ENCODE measurements at places on chromosomes 1 and 21.
A peak's percentile ranks its signal among the peaks of the same experiment; 100 is the strongest.

DNA sequence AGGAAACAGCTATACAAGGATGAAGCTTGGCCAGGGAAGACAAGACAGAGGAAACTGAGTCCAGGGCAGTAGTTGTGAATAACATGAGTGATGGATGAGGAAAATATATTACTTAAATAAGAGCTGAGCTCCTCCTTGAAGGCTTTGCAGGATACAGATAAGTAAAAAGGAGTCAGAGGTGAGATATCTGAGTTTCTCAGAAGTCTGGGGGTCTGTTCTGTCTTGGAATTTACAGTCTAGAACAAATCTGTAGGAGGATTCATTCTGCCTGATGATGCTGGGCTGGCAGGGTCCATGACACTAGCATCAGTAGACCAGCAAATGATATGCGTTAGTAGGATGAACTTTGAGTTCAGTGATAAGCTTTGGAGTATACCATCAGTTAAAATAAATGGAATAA lies 266.1 kb upstream of the POGK start:
- no peak for DNase-seq

DNA sequence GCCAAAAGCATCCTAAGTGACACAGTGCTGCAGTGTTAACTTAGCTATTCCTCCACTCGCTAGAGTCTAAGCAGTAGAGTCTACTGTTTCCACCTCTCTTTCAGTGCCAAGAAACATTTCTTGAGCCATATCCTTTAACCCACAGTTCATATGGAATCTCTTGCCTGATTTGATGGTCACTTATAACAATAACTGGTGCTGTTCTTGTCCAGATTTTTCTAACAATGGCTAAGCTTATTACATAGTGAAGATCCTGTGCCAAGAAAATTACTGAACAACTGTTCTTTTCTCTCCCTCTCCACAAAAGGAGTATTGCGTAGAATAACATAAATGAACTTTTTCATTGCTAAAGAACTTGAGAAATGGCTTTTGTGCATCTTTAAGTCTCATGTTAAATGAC lies 121.3 kb downstream of the CDC7 start:
- peak; percentile 60 for DNase-seq

DNA sequence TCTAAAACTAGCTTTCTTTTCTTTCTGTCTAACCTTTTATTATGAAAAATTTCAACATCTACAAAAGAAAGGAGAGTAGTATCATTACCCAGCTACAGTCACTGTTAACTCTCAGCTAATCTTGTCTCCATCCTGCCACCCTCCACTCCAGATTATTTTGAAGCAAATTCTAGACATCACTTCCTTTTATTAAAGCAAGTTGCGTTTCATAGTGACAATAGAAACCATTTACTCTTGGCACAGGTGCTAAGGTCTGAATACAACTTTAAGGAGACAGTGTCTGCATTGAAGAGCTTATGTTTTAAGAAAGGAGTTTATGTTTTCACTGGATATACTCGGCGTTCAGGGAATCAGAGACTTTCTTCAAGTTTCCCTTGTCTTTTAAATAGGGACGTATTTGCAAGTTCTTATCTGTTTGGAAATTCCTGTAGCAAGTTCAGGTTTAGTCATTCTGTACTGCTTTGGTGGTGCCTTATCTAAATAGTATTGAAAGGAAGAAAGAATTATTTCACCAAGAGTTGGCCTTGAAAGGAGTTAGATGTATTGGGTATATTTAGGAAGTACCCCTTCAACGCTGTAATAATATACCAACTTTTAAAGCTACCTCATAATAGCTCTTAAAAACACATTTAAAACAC lies 42.7 kb downstream of the ITSN1 start:
- peak; percentile 40 for DNase-seq

DNA sequence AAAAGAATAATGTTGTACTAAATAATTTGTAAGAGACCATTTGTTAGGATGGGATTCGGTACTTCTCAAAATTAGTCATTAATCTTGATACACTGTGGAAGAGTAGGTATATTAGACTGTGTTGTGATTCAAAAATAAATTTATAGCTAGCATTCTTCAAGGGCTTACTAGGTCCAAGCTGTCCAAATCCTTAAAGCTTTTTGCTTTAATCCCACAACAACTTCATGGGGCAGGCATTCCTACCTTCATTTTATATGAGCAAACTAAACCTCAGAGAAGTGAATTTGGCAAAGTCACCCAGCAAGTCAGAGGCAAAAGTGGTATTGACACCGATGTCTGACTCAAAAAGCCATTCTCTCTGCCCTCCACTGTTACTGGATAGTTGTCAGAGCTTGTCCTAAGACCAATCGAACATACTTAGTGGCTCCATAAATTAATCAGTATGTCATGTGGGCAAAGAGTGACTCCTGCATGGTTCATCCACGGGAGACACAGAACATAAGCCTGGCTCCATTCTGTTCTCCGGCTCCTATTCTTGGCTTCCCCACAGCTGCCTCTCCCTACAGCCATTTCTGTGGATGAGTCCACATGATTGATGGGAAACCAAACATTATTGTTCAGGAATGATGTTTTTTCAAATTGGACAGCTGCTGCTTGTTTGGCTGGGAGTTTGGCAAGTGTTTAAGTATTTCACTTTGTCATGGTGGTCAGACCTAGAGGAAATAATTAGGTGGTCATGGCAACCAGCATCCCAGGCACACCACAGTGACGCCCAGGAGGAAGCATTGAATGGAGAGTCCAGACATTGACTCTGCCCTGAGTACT lies 133.4 kb upstream of the FGGY start:
- DNase-seq, result peak; percentile 58

DNA sequence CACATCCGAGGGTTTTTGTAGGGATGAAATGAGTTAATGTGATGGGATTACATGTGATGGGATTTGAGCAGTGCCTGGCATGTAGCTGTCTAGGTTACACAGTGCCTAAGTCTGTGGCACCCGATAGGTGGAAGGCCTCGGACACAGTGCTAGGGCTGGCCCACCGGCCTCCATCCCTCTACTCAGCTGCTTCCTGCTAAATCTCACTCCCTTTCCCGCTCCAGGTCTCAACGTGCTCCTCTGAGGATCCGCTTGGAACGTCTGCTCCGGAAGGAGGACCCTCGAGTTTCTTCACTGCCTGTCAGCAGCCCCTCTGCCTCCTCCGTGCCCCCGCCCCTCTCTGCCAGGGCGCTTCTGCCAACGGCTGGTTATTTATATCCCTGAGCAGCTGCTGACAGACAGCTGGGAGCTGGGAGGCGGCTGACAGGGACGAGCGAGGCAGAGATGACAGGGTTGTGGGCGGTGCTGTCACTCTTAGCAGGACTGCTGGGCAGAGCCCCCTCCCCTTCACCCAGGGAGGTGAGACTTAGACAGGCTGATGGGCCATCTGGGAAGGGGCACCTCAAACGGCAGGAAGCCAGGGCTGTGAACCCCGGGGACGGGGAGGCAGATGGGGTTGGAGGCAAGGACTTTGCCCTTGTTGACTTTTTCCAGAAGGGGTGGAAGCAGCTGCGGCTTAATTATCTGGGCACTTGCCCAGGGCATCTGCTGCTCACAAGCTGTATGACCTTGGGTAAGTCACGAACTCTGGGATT lies 26.6 kb upstream of the LRRN2 start:
- DNase-seq, result no peak

- DNase-seq, result peak; percentile 53
Observed at GRCh38 chr1:31497601-31498000, 78.7 kb upstream of the TINAGL1 start.

- DNase-seq, result peak; percentile 83
Observed at GRCh38 chr1:31111290-31111951, 45.9 kb upstream of the PUM1 start.

DNA sequence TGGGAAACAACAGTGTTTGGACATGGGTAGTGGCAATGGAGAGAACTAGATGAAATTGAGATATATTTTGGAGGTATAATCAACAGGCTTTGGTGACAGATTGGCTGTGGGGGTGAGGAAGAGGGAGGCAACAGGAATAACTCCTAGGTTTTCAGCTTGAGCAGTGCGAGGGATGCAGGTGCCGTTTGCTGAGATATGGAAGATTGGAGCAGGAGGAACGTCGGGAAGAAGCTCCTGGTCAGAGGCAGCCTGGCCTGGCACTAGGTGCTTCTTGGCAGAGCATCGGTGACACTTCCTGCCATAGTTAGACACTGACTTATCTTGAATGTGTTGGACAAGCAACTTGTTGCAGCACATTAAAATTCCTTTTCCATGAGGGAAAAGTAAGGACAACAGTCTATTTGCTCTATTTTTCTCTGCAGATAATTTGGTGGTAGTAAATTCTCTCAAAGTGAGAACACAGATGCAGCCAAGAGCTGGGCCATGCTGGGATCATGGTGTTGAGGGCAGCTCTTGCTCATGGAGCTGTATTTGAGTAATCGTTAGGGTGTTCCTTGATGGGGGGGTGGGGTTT lies 21.5 kb upstream of the MYSM1 start:
- DNase-seq, result no peak

GRCh38 chr1:27922272-27922671 lies 12.5 kb upstream of the SMPDL3B start:
- no peak for DNase-seq

DNA sequence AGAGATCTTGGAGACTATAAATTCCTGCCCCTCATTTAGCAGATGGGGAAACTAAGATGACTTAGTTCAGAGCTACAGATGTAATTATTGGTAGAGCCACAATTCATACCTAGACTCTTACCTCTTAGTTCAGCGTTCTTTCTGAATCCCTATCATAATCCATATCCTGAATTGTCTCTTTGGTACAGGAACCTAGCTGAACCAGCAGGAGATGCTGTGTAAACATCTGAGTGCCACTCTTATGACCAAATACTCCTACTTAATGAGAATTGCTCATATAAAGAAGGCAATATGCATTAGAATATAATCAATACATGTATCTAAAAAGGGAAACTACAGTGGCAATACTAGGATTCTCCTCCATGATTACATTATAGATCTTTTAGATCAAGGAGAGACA lies 459.0 kb downstream of the SIPA1L2 start:
- DNase-seq, result no peak

- peak; percentile 92 for DNase-seq
Observed at GRCh38 chr1:9233241-9233941, 1.2 kb upstream of the H6PD start.

GRCh38 chr1:226650236-226650841 lies 88.7 kb downstream of the ITPKB start:
- DNase-seq, result no peak

DNA sequence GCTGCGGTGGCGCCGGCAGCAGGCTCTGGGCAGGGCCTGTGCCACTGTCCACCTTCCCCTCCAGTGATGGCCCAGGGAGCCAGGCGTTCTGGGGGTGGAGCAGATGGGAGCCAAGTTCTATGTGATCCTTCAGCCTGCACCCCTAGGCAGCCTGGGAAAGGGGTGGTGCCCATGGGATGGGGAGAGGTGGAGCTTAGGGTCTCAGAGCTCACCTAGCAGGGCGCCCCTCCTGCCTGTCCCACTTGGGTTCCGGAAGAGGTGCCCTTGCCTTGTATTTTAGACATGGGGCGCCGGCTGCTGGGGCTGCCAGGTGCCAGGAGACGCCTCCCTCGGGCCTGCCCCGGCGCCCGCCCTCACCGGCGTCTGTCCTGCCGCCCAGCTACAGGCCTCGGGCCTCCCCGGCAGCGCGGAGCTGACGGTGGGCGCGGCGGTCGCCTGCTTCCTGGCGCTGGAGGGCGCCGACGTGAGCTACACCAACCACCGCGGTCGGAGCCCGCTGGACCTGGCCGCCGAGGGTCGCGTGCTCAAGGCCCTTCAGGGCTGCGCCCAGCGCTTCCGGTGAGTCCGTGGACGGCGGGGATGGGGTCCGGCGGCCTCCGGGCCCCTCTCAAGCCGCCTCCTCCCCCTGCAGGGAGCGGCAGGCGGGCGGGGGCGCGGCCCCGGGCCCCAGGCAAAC lies 3.1 kb upstream of the MMP23B start:
- no peak for DNase-seq

GRCh38 chr21:14825514-14825974 lies 239.3 kb downstream of the NRIP1 start:
- no peak for DNase-seq

DNA sequence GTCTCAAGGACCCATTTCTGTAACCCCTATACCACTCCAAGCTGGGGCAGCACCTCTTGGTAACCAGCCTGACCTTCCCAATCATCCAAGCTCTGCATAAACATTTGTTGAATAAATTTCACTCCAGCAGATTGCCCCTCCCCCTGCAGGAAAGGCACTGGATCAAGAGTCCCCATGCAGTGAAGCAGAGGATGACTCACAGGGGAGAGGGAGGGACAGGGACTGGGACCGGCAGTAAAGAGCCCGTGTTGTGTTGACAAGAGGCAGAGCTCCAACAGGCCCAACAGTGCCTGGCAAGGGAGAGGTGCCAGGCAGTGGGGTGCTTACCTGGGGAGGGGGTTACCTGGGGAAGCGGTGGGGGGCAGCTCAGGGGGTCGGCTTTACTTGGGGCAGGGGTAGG lies 32.3 kb downstream of the SLC9A1 start:
- peak; percentile 68 for DNase-seq

- no peak for DNase-seq
Observed at GRCh38 chr1:168362991-168363390, 82.3 kb downstream of the TBX19 start.

- DNase-seq, result no peak
Observed at GRCh38 chr21:39094087-39094780, 89.0 kb downstream of the PSMG1 start.

- no peak for DNase-seq
Observed at GRCh38 chr1:242641461-242641860, 117.0 kb upstream of the PLD5 start.

GRCh38 chr1:9559673-9560072 lies 20.4 kb downstream of the SLC25A33 start:
- no peak for DNase-seq

DNA sequence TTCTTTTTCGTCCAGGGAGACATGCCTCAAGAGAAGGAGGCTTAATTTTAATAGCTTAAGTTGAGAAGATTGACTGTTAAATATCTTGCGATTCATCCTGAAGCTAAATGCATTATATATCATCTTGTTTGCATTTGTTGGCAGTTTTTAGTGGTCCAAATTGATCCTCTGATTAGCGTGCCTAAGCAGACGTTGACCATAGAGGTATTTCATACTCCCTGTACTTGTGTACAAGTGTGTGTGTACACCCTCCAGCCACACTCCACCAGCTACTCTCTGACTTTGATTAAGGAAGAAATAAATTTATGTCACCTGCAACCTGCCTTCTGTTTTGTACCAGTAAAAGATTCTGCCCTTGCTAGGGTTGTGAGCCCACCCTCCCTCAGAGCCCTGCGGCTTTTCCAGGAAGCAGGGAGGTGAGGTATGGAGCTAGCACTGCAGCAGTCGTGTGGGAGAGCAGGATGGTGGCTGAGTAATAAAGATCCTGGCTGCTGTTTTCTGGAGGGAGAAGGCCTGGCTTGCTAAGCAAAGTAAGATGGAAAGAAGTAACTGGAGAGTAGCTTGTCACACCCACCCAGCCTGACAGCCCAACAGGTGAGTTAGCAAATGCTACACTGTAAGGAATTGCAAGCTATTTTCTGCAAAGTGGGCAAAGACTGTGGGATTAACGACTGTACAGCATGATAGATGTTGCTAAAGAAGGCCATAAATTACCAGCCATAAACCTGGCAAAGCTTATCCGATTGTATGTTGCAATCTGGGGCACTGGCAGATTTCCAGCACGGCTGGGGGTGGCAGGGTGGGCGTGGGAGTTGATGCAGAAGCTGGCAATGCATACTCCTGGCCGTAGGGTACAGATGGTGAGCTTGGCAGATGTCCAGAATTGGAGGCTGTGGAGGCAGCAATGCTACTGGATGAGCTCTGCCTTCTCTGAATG lies 170.2 kb downstream of the TNR start:
- DNase-seq, result no peak

GRCh38 chr1:185453496-185454192 lies 136.6 kb upstream of the IVNS1ABP start:
- peak; percentile 10 for DNase-seq

All from cardiac fibroblast (primary cell).